Activated T-helper 1 cell treated with anti-CD3 and anti-CD28 coated beads, Interleukin-12 subunit alpha, Interleukin-12 subunit beta, Interleukin-2, Interleukin-4 antibody, amounts not matched to agents 30 ng/mL and 10 ng/mL and 1 ng/mL, durations not matched to agents 14 hours and 24 hours and 36 hours (primary cell): ENCODE measurements at places on chromosomes 13 and 19. TPM values are rescaled to one million over a fixed set of nuclear protein-coding genes. Genes with fewer than 3 reads are reported as not detected.

Gene ADGRE3
- not detected in 2 replicates for total RNA-seq

Gene B3GNT8
- 0.44 and 0.99 TPM in 2 replicates for total RNA-seq

Gene SHISA7
- not detected in 2 replicates for total RNA-seq

Gene LILRB1
- total RNA-seq, result not detected in 2 replicates

Gene FGF22
- total RNA-seq, result not detected in 2 replicates

Gene MZT1
- total RNA-seq, result 21.2 and 22.8 TPM in 2 replicates

Gene IQCN
- 2.8 and 3.2 TPM in 2 replicates for total RNA-seq

Gene SYT5
- total RNA-seq, result not detected in 2 replicates

Gene APLP1
- 2.3 and 2.4 TPM in 2 replicates for total RNA-seq

Gene ZNF230
- 4.0 and 4.3 TPM in 2 replicates for total RNA-seq

Gene RDH8
- not detected in 2 replicates for total RNA-seq

Gene FXYD7
- 0.39 TPM in 1 of 2 replicates, not detected in the other for total RNA-seq

Gene UBE2L5
- total RNA-seq, result not detected in 2 replicates

Gene TMEM145
- total RNA-seq, result 0.56 and 2.1 TPM in 2 replicates

Gene PRR22
- 7.4 and 9.2 TPM in 2 replicates for total RNA-seq

DNA sequence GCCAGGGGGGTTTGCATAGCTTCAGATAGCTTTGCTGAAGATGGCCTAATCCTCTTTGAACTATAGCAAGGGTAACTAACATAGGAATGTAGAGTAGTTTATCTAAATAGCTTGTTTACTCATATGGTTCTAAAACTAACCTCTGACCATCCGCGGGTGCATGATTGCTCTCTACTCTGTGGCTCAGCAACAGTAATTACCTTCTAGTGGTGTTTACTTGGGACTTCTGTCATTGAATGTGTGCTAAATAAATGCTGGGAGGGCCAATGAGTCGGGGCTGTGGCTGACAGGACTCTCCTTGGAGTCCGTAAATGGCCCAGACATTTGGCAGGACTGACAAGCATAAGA is 1461.9 kb downstream of the UQCRFS1 start:
- DNase-seq, result no peak

GRCh38 chr13:89832827-89833226 is 1514.7 kb upstream of the MIR17HG start:
- DNase-seq, result no peak

DNA sequence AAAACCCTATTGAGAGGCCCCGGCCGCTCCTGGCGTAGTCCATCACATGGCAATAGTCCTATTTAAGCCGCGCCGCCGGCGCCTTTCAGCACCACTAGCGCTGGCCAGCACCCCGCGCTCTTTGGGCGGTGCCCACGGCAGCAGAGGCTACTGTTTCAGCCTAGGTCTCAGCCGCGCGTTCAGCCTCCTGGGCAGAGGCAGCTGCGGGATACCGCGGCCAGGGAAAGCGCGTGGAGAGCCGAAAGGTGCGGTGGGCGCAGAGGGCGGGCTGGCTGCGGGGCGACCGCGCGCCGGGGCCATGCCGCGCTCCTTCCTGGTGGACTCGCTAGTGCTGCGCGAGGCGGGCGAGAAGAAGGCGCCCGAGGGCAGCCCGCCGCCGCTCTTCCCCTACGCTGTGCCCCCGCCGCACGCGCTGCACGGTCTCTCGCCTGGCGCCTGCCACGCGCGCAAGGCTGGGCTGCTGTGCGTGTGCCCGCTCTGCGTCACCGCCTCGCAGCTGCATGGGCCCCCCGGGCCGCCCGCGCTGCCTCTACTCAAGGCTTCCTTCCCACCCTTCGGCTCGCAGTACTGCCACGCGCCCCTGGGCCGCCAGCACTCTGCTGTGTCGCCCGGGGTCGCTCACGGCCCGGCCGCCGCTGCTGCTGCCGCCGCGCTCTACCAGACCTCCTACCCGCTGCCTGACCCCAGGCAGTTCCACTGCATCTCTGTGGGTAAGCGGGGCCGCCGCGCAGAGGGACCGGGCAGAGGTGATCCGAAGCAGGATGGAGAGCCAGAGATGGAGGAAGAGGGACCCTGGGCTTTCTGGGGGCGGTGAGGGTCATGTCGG is at the start of gene GSX1:
GSX1 (plus strand) TSS at position 91 of the 826 bp plus-strand sequence; CDS start at position 299, 208 bp downstream.
- DNase-seq, result peak; percentile 16

- no peak for DNase-seq
These were observed 131.8 kb downstream of the KCTD12 start for GRCh38 chr13:76754414-76754813.

DNA sequence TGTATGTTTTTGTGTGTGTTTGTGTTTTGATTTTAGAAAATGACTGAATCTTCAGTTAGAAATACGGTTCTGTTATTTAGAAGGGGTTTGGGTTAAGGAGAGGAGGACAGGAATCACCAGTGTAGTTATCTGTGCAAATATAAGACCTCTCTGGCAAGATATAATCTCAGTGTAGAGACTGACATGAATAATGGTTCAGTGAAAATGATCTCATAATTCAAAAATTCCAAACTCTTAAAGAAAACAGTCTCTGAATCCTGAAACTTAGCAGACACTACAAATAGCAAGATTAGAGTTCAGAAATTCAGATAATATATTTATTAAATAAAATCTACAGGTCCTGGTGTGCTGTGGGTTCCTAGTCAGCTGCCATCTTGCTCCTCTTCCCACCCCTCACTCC is 73.5 kb downstream of the PDS5B start:
- DNase-seq, result no peak

GRCh38 chr19:18896421-18896841 is 473 bp upstream of the CERS1 start:
- DNase-seq, result no peak

- DNase-seq, result no peak
These were observed 47.4 kb downstream of the COG3 start for GRCh38 chr13:45512098-45512496.

- no peak for DNase-seq
These were observed 71.9 kb upstream of the IRS2 start for GRCh38 chr13:109858319-109858718.

GRCh38 chr19:2394054-2394441 is 33.3 kb downstream of the TIMM13 start:
- DNase-seq, result no peak

DNA sequence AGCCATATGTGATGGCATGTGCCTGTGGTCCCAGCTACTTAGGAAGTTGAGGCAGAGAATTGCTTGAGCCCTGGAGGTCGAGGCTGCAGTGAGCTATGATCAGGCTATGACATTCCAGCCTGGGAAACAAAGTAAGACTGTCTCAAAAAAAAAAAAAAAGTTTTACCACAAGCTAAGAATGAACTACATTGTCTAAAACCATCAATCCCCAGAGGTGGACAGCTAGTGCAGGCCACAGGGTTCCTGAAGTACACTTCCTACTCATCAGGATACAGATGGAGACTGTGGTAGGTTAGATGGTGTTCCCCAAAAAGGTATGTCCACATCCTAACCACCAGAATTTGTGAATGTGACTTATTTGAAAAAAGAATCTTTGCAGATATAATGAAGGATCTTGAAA is 63.5 kb upstream of the DOCK9 start:
- no peak for DNase-seq

GRCh38 chr19:39469567-39469966 is 11.1 kb upstream of the TIMM50 start:
- no peak for DNase-seq

GRCh38 chr13:112219740-112220139 is 152.8 kb downstream of the SOX1 start:
- DNase-seq, result no peak

DNA sequence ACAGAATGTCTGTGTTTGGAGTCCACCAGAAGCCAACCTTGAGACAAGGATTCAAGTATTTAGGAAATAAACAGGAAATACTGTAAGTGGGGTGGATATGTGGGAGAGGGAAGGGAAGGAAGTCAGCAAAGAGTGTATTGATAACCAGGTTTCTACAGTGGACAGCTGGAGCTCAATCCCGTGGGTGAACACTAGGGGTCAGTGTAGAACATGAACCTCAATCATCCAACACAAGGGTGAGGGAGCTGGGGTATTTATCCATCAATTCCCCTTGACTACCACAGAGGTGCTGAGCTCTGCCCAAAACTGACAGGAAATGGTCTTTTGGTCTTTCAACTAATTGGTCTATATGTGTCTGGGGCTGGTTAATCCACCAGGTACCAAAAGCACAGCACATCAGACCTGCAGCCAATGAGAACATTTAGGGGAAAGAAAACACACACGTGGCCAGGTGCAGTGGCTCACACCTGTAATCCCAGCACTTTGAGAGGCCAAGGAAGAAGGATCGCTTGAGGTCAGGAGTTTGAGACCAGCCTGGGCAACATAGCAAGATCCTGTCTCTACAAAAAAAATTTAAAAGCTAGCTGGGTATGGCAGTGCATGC is 5.6 kb upstream of the SYDE1 start:
- peak; percentile 29 for DNase-seq

DNA sequence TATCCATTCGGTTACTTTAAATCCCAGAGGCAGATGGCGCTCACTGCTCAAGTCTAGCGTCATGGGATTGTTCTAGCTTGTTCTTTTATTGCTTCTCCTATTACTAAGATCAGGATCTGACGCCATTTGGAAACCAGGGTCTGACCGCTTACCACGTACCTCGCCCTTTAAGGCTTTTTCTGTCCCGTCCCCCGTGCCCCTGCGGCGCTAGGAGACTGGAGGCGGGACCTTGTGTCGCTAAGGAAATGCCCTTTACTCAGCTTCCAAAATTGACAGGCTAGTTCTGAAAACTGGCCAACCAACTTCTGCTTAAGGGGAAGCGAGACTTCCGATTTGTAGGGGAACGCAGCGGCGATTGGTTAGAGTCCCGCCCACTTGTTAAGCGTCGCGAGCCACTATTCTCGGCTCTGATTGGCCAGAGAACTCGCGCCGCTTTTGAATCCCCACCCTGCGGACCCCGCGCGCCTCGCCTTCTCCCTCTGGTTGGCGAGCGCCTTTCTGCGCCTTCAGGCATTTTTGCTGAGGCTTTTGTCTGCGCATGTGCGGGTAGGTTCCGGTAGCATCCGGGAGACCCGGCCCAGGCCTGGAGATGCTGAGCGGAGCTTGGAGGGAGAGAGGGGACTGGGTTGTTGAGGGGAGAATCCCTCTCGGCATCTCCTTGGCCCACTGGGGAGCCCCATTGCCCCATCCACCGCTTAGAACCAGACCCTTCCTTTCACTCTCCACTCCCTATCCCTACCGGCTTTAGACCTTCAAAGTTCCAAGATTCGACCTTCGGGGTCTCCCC is 3.9 kb upstream of the C19orf84 start:
- peak; percentile 92 for DNase-seq

DNA sequence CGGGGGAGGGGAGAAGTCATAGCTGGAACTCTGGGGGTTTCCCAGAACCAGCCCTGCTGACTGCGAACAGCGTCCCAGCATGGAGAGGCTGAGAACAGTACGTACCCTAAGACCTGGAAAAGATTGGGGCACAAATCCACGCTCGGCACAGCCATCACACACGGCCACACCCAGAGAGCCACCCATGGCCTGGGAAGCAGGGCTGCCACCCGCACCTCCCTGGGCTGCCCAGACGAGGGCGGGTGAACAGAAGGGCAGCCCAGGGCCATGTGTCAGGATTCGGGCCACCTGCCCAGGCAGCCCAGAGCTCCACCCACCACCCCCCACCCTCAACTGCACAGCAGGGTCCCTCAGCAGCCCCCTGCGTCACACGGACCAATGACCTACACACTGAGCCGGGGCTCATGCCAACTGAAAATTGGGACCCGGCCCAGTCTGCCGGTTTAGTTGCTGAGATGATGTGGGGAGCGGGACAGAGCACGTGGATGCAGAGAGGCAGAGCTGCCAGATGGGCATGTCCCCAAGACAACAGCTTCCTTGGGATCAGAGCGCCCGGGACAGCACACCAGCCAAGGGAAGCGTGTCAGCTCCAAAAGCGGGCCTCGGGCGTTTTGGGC is 8.5 kb downstream of the UBXN6 start:
- no peak for DNase-seq

- DNase-seq, result no peak
These were observed 344.1 kb downstream of the RFC3 start for GRCh38 chr13:34161931-34162543.

GRCh38 chr13:35714121-35714520 is 237.6 kb upstream of the MAB21L1 start:
- DNase-seq, result no peak

DNA sequence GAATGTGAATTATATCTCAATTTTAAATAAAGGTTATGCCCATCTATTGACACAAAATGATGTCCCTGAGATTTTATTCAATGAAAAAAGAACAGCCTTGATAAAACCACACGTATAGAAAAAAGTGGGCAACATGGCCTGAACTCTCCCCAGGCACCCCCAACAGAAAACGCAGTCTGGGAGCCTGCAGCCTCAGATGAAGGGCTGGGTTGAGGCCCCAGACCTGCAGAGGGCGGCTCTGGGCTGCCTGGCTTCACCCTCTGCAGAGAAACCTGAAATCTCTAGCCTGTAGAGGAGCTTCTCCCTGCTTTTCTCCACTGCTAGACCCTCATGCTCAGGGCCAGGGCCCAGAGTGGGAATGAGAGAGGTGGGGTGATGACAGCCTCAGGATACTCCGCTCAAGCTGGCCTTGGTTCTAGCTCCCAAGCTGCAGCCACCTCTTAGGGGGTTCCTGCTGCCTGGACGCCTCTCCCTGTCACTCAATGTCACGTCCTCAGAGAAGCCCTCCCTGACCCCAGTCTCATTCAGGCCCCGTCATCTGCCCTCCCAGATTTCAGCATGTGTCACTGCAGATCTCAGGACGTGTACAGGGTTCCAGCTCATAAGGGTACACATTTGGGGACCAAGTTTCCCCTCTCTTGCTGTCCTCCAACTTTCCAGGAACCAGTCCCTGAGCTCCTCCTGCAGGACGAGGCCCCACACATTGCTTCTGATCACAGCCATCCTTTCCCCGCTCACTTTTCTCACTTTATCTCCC is 1.8 kb downstream of the MBD3 start:
- DNase-seq, result no peak

DNA sequence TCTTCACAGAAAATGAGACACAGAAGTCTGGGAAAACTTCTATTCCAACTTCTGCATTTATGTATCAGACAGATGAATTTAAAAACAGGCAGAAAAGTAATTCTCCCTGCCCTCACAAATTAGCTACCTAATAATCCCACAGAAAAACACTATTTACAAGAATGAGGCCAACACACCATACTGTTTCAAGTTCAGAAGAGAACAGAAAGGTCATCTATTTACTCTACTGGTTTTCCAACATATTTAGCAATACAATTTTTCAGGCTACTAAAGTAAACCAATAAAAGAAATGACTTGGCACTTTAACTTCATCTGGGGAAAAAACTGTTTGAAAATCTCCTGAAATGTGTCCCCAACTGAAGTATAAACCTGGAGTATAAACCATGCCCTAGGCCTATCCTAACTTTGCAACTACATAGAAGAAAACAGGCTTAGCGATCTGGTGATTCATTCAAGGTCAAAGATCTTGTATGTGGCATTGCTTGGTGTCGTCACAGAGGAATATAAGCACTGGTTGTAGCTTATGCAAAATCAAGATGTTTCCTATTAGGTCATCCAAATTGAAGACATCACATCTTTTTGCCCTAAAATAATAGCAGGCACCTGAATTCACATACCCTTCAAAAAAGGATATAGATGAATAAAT is 20.1 kb upstream of the EBPL start:
- no peak for DNase-seq

GRCh38 chr13:74070065-74070464 is 64.1 kb downstream of the KLF12 start:
- DNase-seq, result peak; percentile 17

- DNase-seq, result no peak
These were observed 14.2 kb upstream of the PDX1 start for GRCh38 chr13:27905650-27906049.

GRCh38 chr13:99279637-99280036 is 21.5 kb upstream of the GPR18 start:
- DNase-seq, result no peak

GRCh38 chr13:37091835-37092234 is 13.6 kb downstream of the CSNK1A1L start:
- no peak for DNase-seq

- DNase-seq, result no peak
These were observed 665 bp downstream of the ZNF497 start for GRCh38 chr19:58361900-58362271.

- DNase-seq, result peak; percentile 54
These were observed 13.5 kb upstream of the TLE5 start for GRCh38 chr19:3075605-3076431.
